ENCODE measurements at places on chromosomes 1 and 21.

DNA sequence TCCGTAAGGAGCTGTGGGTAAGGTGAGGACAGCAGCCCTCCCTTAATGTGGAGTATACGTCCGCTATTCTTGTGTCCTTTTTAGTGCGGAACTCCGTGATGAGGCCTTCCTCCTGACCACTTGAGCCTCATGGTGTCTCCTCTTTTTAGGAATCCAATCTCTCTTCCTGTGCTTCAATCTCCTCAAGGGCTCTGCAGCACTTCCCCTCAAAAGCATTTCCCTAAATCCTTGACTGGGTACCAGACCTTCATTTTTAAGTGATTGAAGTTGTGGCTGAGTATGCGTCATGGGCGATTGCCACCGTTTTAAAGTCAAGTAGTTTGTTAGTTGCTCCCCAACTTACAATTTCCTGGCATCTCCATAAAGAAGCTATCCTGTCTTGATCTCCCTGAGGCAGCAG is 62.8 kb downstream of the SAMSN1 start:
- DNase-seq = no peak

- DNase-seq = peak; percentile 57
These were observed 101.1 kb upstream of the SOD1 start for GRCh38 chr21:31558189-31558961.

DNA sequence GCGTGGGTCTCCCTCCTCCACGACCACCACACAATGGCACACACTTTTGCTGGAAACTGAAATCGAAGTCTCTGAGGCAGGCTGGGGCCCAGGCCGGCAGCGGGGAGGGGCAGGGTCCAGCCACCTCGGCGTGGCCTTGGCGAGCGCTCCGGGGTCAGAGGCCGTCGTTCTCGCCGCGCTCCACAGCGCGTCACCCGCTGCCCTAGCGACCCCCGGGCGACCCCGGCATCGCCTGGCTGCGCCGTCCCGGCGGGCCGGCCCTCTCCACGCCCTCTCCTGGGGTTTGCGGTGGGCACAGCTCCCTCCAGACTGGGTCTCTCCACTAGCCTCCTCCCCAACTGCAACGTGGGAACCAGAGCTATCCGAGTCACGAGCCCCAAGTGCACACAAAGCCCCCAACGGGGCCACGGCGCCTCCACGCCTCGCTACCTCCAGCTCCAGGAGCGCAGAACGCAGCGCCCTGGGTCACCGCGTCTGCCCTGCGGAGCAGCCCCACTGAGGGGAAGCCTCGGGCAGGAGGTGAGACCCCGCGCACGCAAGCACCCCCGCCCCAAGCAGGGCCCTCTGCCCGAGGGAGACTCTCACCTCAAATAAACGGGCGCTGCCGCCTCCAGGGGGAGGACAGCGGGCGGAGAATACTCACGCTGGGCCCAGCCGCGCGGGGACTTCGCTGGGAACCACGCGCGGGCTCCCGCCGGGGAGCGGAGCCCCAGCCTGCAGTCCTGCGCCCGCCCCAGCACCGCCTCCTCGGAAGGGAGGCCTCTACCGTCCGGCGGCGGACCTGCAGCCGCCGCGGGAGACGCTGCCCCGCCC is 134.0 kb upstream of the BARHL2 start:
- DNase-seq = peak; percentile 71

- DNase-seq = no peak
These were observed 570 bp upstream of the PEX10 start for GRCh38 chr1:2412773-2413494.

DNA sequence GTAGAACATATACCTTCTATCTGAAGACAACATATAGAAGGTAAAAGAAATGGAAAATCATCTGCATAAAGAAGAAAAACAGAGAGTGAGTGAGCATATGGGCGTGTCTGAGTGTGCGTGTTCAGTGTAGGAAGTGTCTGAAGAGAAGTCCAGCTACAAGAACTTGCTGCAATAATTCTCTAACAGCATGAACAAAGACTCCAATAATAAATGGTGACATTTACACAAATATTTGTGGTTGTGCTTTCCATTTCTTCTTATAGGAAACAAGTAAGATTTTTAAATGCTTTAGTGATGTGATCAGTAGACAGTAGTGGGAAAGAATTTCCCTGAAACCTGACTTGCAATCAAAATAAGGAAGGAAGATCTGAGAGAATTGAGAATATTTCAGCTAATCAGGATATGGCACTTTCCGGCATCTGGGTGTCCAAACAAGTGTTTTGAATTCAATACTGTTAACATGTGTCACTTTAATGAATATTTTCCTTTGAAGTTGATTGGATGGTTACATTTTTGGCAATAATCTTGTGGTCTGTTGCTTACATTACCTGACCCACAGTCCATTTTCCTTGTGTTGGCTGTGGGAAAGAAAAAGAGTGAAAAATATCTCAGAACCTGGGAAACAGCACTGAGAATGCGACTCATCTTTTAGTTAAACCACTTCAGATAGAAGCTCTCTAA is 154.0 kb downstream of the TGFB2 start:
- DNase-seq = no peak

DNA sequence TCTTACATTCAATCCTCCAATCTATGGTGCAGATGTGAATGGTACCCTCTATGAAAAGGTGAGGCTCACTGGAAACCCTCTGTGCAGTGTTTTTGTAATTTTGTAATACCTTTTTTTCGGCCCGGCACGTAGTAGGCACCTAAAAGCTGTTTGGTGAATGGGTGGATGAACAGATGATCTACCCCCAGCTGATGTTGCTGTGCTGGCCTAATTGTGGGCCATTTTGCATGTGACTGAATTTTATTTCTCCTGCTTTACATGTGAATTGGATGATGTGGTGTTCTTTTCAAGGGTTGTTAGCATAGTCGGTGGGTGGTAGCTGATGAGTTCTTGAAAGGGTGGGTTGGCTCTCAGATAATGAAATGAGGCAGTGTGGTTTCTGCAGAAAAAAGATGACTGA is 10.4 kb downstream of the KDM4A start:
- DNase-seq = no peak

DNA sequence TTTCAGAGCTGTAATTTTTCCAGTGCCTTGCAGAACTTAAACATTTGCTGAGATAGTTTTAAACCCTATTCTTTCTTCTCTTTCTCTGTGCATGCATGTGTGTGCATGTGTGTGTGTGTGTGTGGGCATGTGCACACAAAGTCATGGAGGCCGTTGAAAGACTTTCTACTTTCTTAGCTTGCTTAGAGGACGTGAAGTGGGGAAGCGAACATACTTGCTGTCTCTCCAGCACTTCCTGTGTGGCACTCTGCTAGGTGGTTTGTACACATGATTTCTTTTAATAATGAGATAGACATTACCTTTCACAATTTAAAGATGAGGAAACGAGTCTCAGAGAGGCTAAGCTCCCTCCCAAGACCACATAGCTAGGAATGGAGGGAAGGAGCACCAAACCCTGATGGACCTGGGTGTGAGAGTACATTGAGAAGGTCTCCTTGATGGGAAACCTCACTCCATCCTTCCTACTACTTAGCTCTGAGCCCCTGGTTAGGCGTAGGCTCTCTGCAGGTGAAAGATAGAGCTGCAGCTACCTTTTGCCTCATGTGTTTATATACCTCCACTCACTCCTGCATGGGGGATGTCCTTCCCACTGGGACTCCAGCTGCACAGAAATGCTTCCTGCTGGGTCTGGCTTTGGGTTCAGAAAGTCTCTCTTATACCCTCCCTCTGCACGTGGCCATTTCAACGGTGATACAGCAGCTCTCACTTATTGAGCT is 101.9 kb upstream of the USP24 start:
- DNase-seq = no peak

DNA sequence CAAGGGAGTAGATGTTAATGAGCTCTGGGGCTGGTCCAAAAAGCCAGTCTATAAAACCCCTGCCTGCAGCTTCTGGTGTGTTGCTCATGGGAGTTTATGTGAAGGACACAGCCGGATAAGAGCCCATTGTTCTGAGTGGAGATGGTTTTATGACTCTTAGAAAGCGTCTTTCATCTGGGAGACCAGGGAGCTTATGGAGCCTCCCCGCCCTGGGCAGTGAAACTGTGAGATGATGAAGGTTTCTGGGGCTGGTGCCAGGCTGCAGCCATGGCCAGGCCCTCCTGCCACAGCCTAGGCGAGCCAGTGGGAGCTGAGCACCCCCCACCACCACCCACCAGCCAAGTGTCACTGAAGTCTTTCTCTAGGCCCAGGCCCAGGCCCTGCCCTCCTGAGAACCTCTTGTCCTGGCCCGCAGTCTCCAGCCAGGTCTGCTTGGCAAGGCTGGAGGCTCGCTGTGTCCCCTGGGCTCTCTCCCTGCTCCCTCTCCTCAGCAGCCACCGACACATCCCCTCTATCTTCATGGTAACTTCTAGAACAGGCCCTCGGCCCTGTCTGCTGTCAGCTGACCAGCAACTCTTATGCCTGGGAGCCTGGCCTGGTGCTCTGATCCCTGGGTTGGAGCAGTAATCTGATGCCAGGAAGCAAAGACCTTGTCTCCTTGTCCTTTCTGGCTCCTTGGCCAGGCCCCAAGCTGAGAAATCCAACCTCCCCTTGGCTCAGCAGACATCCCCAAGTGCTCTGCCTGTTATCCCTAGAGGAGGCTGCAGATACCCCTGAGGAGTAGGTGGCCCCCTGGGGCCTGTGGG is 7.6 kb upstream of the ARHGEF10L start:
- peak; percentile 47 for DNase-seq

DNA sequence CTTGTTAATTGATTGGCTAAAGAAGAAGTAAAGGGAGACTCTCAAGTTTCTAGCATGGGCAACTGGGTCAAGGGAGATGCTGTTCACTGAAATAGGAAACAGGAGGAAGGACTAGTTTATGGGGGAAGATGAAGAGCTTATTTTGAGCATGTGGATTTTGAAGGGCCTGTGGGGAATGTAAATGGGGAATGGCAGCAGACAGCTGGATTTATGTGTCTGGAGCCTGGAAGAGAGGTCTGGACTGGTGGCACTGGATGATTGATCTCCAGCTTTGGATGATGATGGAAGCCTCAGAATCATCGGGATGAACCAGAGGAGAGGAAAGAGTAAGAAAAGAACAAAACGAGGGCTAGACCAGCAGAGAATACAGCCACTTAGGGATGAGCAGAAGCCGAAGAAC is 54.9 kb upstream of the ENAH start:
- no peak for DNase-seq

GRCh38 chr1:88888750-88889149 is 2.6 kb downstream of the GTF2B start:
- no peak for DNase-seq

- DNase-seq = no peak
These were observed 41.6 kb downstream of the FAAP20 start for GRCh38 chr1:2152954-2153353.

All from caudate nucleus (tissue), 63 donors.